ENCODE measurements at places on chromosomes 4 and X.
A peak's percentile ranks its signal among the peaks of the same experiment; 100 is the strongest.

GRCh38 chr4:153365003-153365402 lies 20.5 kb downstream of the MND1 start:
- no peak for DNase-seq

GRCh38 chr4:89434364-89434988 lies 126.9 kb upstream of the GPRIN3 start:
- DNase-seq, result no peak

GRCh38 chr4:174575436-174575835 lies 53.1 kb upstream of the HPGD start:
- no peak for DNase-seq

GRCh38 chrX:103730796-103731493 lies 20.2 kb downstream of the TMEM31 start:
- no peak for DNase-seq

- DNase-seq, result no peak
Measured at GRCh38 chr4:13193662-13194061, 290.5 kb downstream of the RAB28 start.

GRCh38 chr4:139915037-139915436 lies 238.9 kb downstream of the MAML3 start:
- DNase-seq, result no peak

DNA sequence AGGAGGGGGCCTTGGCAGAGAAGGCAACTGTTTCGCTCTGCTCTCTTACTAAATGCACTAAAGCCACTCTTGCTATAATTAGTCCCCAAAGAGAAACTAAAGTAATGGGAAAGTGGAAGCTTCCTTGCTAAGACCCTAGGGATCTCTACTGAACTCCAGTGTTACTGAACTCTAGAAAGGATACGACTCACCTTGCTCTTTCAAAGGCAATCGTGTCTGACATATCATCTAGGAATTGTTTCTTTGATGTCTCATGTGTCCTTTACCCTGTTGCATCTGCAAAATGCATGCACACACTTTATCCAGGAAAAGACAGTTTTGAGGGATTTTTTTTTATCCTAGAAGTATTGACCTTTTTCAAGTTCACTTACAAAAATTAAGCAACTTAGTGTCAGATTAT lies 148.1 kb upstream of the FAM9B start:
- DNase-seq, result no peak

- no peak for DNase-seq
Measured at GRCh38 chrX:132022198-132022966, 720 bp upstream of the STK26 start.

DNA sequence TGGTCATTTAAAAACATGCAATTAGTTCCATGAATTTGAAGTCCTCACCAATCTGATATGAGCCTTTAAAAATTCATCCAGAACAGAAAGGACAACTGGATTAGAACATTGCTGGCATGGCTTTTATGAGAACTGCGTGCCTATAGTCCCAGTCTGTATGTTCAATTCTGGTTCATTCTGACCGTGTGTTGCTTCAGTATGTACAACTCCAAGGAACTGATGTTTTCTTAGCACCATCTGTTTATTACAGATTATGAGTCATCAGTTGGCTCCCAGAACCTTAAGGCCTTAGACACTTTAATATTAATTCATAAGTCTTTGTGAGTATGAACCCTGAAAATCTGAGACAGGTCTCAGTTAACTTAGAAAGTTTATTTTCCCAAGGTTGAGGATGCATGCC lies 115.0 kb downstream of the CEP44 start:
- no peak for DNase-seq

DNA sequence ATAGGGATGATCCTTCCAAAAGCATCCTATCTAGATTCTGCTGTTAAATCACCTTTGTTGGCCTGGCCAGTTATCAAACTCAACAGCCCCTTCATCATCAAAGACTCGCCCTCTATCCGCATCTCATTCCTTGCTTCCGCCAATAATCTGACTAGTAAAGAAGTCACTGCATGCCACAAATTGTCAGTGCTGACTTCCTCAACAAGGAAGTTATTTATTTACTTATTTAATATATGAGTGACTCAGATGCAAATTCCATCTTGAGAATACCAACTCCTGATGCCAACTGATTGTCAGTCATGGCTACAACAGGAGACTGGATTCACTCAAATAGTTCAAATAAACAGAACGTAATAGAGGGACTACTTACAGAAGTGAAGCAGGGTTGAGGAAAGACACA lies 283.8 kb downstream of the TRIML1 start:
- no peak for DNase-seq

DNA sequence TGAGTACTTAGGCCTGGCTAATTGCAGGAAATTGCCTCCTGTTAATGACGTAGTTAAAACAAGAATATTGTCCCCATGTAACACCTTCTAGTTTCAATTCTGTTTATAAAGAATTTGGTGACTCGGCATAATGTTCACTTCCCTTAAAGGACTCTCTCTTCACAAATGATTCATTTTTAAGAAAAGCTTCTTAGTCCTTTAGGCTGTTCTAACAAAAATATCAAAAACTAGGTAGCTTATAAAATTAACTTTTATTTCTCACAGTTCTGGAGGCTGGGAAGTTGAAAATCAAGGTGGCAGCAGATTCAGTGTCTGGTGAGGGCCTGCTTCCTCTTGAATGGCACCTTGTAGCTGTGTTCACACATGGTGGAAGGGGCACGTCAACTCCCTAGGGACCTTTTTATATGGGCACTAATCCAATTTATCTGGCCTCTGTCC lies 23.8 kb downstream of the COL25A1 start:
- no peak for DNase-seq

GRCh38 chr4:182729516-182729915 lies 187.7 kb downstream of the DCTD start:
- DNase-seq, result no peak

- no peak for DNase-seq
Measured at GRCh38 chr4:17762726-17763125, 18.7 kb downstream of the FAM184B start.

- DNase-seq, result peak; percentile 35
Measured at GRCh38 chrX:118346258-118347094, 570 bp downstream of the WDR44 start.

GRCh38 chrX:10841579-10841978 lies 221.2 kb upstream of the MID1 start:
- DNase-seq, result no peak

- DNase-seq, result peak; percentile 87
Measured at GRCh38 chrX:20442597-20442996, 175.9 kb upstream of the RPS6KA3 start.

DNA sequence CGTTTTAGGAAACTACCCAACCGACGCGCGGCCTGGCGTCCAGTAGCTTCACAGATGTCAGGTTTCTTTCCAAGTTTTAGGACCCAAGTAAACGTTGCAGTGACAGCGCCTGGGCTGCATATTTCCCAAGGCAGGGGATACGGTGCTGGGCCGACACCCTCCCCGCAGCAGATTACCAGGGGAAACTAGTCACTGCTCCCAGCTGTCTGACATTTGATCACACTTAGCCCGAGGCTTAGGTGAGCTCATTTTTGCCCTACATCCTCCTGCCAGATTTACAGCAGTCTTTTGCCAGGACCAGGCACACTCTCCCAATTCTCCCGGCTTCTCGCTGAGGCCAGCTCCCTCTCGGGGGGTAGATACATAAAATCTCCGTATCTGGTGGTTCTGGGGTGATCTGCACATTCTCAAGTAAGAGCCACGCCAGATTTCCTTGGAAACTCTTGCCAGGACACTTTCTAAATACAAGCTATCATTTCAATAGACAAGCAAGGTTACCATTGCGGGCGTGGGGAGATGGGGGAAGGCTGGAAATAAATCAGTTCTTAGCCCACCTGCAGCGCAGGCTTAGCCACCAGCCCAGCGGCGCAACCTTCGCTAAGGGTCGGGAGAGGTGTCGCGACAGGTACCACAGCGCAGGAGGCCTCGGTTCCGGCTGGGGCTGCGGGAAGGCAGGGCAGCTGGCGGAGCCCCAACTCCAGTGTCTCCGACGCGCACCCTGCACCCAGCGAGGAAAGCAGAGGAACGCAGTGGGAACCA lies 2.5 kb upstream of the SOX3 start:
- no peak for DNase-seq

DNA sequence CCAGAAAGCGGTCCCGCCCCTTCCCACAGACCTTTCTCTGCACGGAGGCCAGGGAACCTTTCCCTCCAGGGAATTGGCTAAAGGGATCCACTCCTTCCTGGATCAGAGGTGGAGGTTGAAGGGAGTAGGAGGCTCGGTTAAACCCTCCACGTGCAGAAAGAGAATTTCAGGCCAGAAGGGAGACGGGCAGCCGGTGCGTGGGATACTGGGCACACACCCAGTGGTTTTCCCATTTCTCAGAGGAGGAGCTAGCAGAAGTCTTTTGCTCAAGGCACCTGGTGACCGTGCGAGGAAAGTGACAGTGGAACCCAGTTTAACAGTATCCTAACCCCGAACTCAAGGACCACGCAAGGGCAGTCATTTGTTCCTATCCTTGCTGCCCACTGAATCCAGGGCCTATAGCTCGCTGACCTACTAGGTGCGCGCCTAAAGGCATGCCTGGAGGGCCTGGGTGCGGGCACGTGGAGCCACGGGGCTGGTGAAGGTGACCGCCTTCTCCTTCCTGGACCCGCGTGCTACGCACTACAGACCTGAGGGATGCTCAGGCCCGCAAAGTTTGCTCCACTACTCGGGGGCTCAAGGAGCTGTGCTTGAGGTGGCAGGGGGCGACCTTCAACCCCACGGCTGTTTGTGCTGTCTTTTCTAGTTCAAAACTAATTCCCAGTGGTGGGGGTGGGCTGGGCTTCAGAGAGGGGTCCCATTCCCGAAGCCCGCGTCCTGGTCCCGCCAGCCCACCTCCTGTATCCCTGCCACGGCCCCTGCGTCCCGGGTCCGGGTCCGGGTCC lies 587 bp upstream of the AFF2 start:
- DNase-seq, result no peak

GRCh38 chrX:107758231-107758766 lies 17.3 kb downstream of the TSC22D3 start:
- no peak for DNase-seq

Data from activated gamma-delta T cell treated with Interleukin-2 at 50 U/mL for 16 hours (primary cell).